Foreskin keratinocyte (primary cell): ENCODE measurements at places on chromosomes 13 and 19. TPM values are rescaled to one million over a fixed set of nuclear protein-coding genes. Genes with fewer than 3 reads are reported as not detected.

The RASIP1 gene
- 11.3 and 12.6 TPM in 2 replicates for total RNA-seq

The MPV17L2 gene
- 24.5 and 26.9 TPM in 2 replicates for total RNA-seq

The RDH13 gene
- total RNA-seq: 12.4 and 17.2 TPM in 2 replicates

The PRODH2 gene
- not detected in 2 replicates for total RNA-seq

The ZNF829 gene
- 3.5 and 4.1 TPM in 2 replicates for total RNA-seq

The SEMA6B gene
- total RNA-seq: 1.3 and 1.7 TPM in 2 replicates

The LGALS4 gene
- 0.20 TPM in 1 of 2 replicates, not detected in the other for total RNA-seq
